ENCODE measurements at places on chromosomes 1 and 21. TPM values are rescaled to one million over a fixed set of nuclear protein-coding genes. Genes with fewer than 3 reads are reported as not detected.

LMX1A gene
- 0.21 TPM for total RNA-seq

OR14C36 gene
- not detected for total RNA-seq

TMPRSS2 gene
- 87.7 TPM for total RNA-seq

CD2 gene
- 9.8 TPM for total RNA-seq

TSSK3 gene
- 2.1 TPM for total RNA-seq

LRRC71 gene
- total RNA-seq: 5.3 TPM

- H3K27ac ChIP-seq: no peak overlapping the region
- H3K27me3 ChIP-seq: no peaks in the 10 kb centered on the region
- DNase-seq: no peak
- no peaks in the 10 kb centered on the region for H3K4me1 ChIP-seq
- H3K4me3 ChIP-seq: no peak overlapping the region
These were observed 23.0 kb downstream of the GIPC2 start for GRCh38 chr1:78068681-78069283.

- H3K4me3 ChIP-seq: no peak overlapping the region
- no peak overlapping the region for H3K27ac ChIP-seq
- DNase-seq: no peak
These were observed 8.1 kb downstream of the TOR3A start for GRCh38 chr1:179089827-179090482.

GRCh38 chr1:226714148-226714547 lies 24.9 kb downstream of the ITPKB start:
- no peak for DNase-seq
- no peaks in the 10 kb centered on the region for H3K36me3 ChIP-seq
- no peak overlapping the region for H3K27ac ChIP-seq
- peaks cover 54% of the 10 kb centered on the region for H3K4me1 ChIP-seq
- no peak overlapping the region for H3K4me3 ChIP-seq
- no peaks in the 10 kb centered on the region for H3K27me3 ChIP-seq

- H3K4me3 ChIP-seq: no peak overlapping the region
- H3K27ac ChIP-seq: no peak overlapping the region
- H3K36me3 ChIP-seq: no peaks in the 10 kb centered on the region
- DNase-seq: no peak
These were observed 223.8 kb upstream of the TMEM51 start for GRCh38 chr1:14929547-14930246.

GRCh38 chr21:26809745-26810144 lies 35.5 kb downstream of the ADAMTS1 start:
- DNase-seq: no peak
- H3K4me1 ChIP-seq: peaks cover 2% of the 10 kb centered on the region
- no peaks in the 10 kb centered on the region for H3K27me3 ChIP-seq
- no peak overlapping the region for H3K4me3 ChIP-seq

- H3K36me3 ChIP-seq: no peaks in the 10 kb centered on the region
- peaks cover 30% of the 10 kb centered on the region for H3K4me1 ChIP-seq
- no peak for DNase-seq
- no peaks in the 10 kb centered on the region for H3K27me3 ChIP-seq
- H3K4me3 ChIP-seq: no peak overlapping the region
These were observed 258.0 kb downstream of the KCNJ6 start for GRCh38 chr21:37658121-37658816.

DNA sequence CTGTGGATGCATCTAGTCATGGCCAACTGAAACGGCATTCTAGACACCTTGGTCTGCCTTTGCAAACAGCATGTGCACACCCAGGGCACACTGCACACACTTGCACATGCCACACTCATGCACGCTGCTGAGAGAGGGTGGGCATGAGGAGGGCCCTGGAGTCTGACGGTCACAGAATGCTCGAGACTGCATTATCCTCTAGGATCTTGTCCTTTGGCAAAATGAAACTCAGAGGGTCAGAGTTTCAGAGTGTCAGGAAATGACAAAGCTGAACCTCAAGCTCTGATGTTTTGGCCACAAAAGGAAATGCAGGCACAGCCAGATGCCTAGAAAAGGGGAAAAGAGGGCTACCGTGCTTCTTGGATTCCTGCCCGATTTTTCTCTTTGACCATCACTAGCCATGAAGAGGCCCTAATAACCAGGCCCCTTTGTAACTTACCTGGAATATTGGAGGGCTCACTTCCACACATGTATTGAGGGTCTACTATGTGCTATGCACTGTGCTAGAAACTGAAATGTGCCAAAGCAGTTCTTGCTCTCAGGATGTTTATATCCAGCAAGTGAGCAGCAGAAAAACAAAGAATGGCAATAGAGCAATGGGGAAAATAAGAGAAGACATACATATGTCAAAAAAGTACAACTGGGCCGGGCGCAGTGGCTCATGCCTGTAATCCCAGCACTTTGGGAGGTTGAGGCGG lies 65.4 kb downstream of the TOMM20 start:
- H3K4me1 ChIP-seq: peaks cover 28% of the 10 kb centered on the region
- H3K4me3 ChIP-seq: no peak overlapping the region
- no peaks in the 10 kb centered on the region for H3K27me3 ChIP-seq

GRCh38 chr1:159247266-159247665 lies 42.6 kb downstream of the ACKR1 start:
- no peaks in the 10 kb centered on the region for H3K27me3 ChIP-seq
- no peak overlapping the region for H3K27ac ChIP-seq
- H3K36me3 ChIP-seq: no peaks in the 10 kb centered on the region
- no peaks in the 10 kb centered on the region for H3K4me1 ChIP-seq

GRCh38 chr1:21663951-21664805 lies 5.0 kb downstream of the RAP1GAP start:
- no peak overlapping the region for H3K27ac ChIP-seq
- H3K4me1 ChIP-seq: peaks cover 16% of the 10 kb centered on the region
- no peak for DNase-seq
- no peak overlapping the region for H3K4me3 ChIP-seq
- no peaks in the 10 kb centered on the region for H3K36me3 ChIP-seq

- H3K36me3 ChIP-seq: peaks cover 18% of the 10 kb centered on the region
- H3K27ac ChIP-seq: no peak overlapping the region
- H3K27me3 ChIP-seq: no peaks in the 10 kb centered on the region
- H3K4me1 ChIP-seq: no peaks in the 10 kb centered on the region
- no peak overlapping the region for H3K4me3 ChIP-seq
- no peak for DNase-seq
These were observed 16.9 kb downstream of the LRRC40 start for GRCh38 chr1:70188522-70188921.

- no peak overlapping the region for H3K4me3 ChIP-seq
- no peak overlapping the region for H3K27ac ChIP-seq
- peaks cover 37% of the 10 kb centered on the region for H3K4me1 ChIP-seq
- no peaks in the 10 kb centered on the region for H3K27me3 ChIP-seq
- DNase-seq: no peak
These were observed 156.5 kb downstream of the HIVEP3 start for GRCh38 chr1:41762251-41762650.

- DNase-seq: no peak
- H3K27ac ChIP-seq: no peak overlapping the region
- H3K4me3 ChIP-seq: no peak overlapping the region
- H3K27me3 ChIP-seq: peaks cover 81% of the 10 kb centered on the region
- no peaks in the 10 kb centered on the region for H3K36me3 ChIP-seq
- H3K4me1 ChIP-seq: peaks cover 12% of the 10 kb centered on the region
These were observed 3.1 kb downstream of the BCAN start for GRCh38 chr1:156645056-156645455.

DNA sequence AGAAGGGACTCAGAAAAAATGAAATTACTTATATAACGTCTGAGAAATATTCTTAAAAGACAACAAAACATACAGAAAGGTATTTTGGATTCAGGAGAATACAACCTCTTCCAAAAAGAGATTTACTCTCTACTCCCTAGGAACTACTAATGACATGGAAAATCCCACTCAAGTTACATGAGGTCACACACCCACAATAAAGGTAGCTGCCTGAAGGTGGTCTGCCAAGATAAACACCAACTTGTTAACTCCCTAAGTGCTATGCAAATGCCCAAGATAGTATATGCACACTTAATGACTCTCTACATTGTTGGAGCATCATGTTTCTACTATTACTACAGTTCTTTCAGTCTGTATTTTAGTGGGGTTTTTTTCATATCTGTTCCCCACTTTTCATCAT lies 26.5 kb downstream of the RERE start:
- no peak overlapping the region for H3K27ac ChIP-seq
- H3K36me3 ChIP-seq: no peaks in the 10 kb centered on the region
- H3K4me3 ChIP-seq: no peak overlapping the region

DNA sequence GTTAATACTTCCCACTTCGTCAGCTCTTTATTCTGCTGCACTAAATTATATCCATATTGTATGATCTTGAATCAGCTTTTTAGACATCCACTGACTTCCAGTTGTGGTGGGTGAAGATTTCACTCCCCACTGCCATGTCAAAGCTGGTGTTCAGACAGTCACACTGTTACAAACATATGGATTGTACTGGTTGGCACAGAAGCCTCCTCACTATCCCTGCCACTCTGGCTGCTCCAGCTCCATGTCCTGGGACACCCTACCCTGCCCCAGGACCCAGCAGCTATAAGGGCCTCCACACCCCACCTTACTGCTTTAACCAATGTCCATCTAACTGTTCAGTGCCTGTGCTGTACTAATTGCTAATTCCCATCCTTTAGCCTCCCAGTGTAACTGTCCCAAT lies 32.0 kb upstream of the BATF3 start:
- no peaks in the 10 kb centered on the region for H3K4me1 ChIP-seq
- H3K4me3 ChIP-seq: no peak overlapping the region
- peaks cover 8% of the 10 kb centered on the region for H3K36me3 ChIP-seq
- no peak for DNase-seq

All from lower lobe of right lung (tissue), 2 donors.